ENCODE measurements at places on chromosomes 11 and 22. TPM values are rescaled to one million over a fixed set of nuclear protein-coding genes. Genes with fewer than 3 reads are reported as not detected.
A peak's percentile ranks its signal among the peaks of the same experiment; 100 is the strongest.

GRCh38 chr11:32090545-32091370, at the start of gene RCN1:
RCN1 (plus strand) TSS chr11:32091074; CDS start chr11:32091197, 123 bp downstream.
- peak; percentile 96 for DNase-seq

- peak; percentile 62 for DNase-seq
Measured at GRCh38 chr11:126534141-126534805, 178.8 kb downstream of the ST3GAL4 start.

- DNase-seq: no peak
Measured at GRCh38 chr22:46456818-46457163, 80.6 kb downstream of the CELSR1 start.

DNA sequence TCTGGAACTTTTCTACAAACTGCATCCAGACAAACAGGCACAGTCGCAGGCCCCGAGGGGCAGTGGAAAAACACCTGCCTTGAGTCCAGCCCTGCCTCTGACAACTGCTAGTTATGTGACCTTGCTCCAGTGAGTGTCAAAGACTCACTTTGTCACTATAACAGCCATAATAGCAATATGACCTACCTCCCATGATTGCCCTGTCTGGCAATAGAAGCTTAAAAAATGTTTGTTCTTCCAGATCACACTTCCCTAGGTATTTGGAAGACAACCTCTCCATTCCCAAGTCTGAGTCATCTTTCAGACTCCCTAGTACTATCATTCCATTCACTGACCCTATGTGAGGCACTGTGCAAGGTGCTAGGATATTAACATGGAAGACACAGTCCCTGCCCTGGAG, 74.5 kb downstream of the RPL27A start:
- no peak for DNase-seq

- DNase-seq: no peak
Measured at GRCh38 chr11:109775686-109776085, 317.5 kb upstream of the ZC3H12C start.

GRCh38 chr11:102347462-102348370, 702 bp downstream of the BIRC2 start:
- DNase-seq: peak; percentile 18

GRCh38 chr11:30586251-30587144, at the start of gene MPPED2:
MPPED2 (minus strand) TSS chr11:30586353; CDS start chr11:30580373, 5,980 bp downstream.
- DNase-seq: peak; percentile 91

FAM181B gene
- 1.1 TPM for total RNA-seq

LRRC75B gene
- 20.5 TPM for total RNA-seq

ASCL2 gene
- 0.55 TPM for total RNA-seq

OR52I2 gene
- total RNA-seq: not detected

All from H7 (cell line).